ENCODE measurements at places on chromosomes 16 and 17. TPM values are rescaled to one million over a fixed set of nuclear protein-coding genes. Genes with fewer than 3 reads are reported as not detected.
A peak's percentile ranks its signal among the peaks of the same experiment; 100 is the strongest.

The TRIM72 gene
- total RNA-seq: under 0.01 TPM

The ZPBP2 gene
- total RNA-seq: not detected

The RNFT1 gene
- 16.8 TPM for total RNA-seq

The CLEC10A gene
- total RNA-seq: 15.3 TPM

The SLFN11 gene
- total RNA-seq: 17.8 TPM

The MYOCD gene
- total RNA-seq: 117 TPM

The PRAC2 gene
- not detected for total RNA-seq

The B4GALNT2 gene
- total RNA-seq: not detected

The TPSG1 gene
- not detected for total RNA-seq

DNA sequence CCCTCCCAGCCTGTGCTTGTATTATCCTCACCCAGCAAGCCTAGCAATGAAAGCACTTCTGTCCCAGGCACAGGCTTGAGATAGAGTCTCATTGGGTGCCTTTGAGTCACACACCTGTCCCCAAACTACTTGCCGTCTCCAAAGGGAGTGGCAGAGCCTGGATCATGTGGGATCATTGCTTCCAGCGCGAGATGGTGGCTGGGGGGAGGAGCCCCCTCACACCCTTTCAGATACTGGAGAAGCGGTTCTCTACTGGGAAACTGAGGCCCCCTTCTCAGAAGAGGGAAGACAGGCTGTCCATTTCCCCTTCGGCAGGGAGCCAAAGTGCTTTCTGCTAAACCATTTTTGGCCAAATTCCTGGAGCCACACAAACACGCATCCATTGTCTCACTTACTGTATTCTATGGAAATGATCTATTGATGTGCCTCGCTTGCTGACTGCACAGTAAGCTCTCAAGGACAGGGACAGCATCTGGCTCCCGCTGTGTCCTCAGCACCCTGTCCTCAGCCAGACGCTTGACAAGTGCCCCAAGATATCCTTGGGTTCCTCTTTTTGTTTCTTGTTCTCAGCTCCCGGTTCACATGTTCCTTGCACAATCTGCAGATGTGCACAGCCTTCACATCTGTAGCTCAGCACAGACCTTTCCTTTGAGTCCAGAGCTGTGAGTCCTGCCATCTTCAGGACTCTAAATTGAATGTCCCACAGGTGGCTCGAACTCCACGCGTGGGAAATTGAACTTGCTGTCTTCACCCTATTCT, 26.0 kb upstream of the DLX3 start:
- DNase-seq: no peak

DNA sequence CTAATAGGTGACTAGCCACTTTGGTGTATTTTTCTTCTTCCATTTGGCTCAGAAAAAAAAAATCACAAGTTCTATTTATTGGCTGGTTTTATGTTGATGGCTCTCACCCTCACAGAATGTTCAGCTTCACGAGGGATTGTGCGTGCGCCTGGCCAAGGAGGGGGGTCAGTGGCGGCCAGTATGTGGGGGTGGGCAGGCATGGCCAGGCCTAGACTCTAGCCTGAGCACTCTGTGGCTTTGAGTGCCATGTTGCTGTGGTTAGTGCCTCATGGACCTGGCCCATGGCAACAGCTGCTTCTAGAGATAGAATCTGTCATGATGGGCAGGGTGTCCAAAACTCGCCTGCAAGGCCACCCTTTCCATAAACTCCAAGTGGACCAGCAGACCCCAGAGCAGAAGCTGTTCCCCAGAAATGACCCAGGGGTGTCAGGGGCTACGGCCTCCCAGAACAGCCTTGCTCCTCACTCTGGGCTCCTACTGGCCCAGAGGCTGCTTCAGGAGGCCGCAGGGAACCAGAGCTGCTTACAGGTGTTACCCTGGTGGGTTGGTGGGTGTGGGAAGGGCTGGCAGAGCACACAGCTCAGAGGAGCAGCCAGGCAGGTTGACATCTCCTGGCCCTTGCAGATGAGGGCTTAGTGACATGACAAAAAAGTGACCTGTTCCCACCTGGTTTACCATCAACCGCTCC, 124.9 kb downstream of the SOCS1 start:
- DNase-seq: peak; percentile 62

DNA sequence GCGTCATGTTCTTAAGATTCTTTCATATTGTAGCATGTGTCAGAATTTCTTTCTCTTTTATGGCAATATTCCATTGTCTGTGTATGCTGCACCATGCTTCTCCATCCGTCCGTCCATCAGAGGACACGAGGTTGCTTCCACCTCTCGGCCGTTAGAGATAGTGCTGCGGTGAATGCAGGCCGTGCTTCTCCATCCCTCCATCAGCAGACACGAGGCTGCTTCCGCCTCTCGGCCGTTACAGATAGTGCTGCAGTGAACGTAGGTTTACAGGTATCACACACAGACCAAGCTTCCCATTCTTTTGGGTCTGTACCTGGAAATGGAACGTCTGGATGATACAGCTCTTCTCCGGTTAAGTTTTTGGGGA, 113.5 kb downstream of the CMIP start:
- DNase-seq: no peak

- no peak for DNase-seq
These were observed 3.4 kb downstream of the LYRM1 start for GRCh38 chr16:20903899-20904506.

GRCh38 chr16:30521873-30522641, 4.3 kb downstream of the ZNF768 start:
- DNase-seq: no peak

DNA sequence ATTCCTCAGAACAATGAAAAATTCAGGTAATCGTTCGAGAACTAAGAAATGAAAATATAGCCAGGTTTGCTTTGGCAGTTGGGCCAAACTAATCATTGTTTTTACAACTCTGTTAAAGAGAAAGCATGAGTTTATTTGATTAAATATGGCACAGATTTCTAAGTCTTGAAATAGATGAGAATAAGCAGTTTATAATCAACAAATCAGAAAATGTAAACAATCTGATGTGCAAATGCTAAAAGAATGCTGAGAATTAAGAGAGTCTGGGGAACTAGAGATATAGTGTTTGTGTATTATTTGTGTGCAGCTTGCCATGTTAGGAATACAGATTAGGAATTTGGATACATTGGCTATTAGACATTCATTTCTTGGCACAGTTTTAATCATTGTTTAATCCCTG, 212.5 kb downstream of the TANC2 start:
- DNase-seq: no peak

DNA sequence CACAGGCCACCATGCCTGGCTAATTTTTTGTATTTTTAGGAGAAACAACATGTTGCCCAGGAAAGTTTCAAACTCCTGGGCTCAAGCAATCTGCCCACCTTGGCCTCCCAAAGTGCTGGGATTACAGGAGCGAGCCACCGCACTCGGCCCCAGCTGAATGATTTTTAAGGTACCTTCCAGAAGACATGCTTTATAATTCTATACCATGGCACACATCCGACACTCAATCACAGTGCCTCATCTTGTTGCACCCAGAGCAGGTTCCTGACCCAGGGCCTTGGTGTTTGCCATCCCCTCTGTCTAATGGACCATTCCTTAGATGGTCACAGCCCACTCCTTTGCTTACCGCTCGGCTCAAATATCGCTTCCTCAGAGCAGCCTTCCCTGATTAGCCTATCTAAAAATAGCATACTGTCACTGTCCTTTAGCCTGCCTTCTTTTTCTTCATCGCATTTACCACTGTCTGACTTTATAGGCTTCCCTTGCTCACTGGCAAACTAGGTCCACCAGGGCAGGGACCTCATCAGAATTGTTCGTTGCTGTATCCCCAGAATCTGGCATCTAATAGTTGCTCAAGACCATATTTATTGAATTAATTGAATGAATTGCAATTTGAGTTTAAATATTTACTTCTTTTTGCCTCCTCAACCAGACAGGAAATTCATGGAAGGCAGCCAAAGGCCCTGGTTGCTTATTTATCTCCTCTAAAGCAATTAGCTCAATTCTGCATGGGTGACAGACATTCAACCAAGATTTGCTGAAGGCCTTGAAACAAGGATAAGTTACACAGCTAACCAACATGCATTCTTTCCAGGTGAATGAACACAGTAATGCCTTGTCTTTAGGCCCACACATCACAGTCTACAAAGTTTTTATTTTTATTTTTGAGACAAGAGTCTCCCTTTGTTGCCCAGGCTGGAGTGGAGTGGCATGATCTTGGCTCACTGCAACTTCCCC, 6.3 kb upstream of the TENT4B start:
- no peak for DNase-seq

GRCh38 chr16:3716831-3717234, 491 bp downstream of the TRAP1 start:
- DNase-seq: no peak

DNA sequence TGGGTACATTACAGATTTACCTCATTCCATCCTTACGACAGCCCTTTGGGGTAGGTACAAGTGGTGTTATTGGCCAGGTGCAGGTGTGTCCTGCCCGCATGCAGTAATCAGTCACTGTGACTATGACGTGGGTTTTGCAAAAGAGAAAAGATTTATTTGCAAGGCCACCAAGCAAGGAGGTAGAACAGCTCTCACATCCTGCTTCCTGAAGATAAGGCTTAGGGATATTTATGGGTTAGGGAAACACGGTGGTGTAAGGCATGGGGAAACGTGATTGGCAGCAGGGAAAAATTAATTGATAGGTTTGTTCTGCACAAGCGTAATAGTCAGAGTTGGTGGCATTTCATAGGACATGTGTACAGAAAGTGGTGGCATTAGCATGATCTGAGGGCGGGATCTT, 214.8 kb downstream of the PARN start:
- DNase-seq: no peak

DNA sequence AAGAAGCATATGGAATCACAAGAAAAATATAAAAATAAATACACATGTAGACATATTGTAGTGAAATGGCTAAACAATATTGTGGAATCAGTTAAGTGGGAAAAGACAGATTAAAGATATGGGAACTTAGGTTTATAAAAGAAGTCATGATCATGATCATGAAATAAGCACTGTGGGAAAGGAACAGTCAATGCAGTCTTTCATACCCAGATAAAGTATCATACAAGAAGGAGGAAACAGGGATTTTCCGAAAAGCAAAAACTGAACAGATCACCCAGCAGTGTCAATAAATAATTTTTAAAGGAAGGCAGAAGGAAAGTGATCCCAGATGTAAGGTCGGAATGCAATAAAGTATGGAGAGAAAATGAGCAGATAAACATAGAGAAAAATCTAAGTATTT, 71.6 kb downstream of the NETO2 start:
- DNase-seq: no peak

- DNase-seq: no peak
These were observed 21.2 kb downstream of the CARHSP1 start for GRCh38 chr16:8847623-8848022.

DNA sequence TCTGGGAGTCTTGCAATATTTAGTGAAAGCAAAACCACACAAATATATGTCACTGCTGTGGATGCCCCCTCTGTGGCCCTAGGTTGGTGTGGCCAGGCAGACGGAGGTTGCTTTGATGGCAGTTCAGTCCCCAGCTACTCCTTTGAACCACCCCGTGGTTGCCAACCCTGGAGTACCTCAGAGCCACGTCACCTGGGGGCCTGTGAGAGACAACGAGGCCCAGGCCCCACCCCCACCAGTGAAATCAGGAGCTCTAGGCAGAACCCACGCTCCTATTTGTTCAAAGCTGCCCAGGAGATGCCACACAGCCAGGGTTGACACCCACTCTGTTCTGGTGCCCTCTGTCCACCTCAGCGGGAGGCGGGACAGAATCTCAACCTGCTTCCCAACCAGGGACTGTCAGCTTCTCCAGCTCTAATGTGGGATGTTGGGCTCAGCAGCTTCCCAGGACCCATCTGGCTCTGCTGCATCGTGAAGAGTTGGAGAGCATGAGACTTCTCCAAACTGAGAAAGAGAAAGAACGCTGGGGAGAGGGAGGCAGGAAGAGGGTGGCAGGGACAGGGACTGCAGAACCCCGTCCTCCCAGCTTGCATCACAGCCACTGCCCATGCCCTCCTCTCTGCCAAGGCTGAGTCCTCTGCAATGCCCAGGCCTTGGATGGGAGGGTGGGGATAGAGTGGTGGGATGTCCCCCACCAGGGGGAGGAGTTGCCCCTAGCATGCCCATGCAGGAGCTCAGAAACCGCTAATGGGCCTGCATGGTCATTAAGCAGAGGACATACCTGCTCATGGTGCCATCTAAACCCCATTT, 81.8 kb downstream of the C16orf78 start:
- peak; percentile 44 for DNase-seq

DNA sequence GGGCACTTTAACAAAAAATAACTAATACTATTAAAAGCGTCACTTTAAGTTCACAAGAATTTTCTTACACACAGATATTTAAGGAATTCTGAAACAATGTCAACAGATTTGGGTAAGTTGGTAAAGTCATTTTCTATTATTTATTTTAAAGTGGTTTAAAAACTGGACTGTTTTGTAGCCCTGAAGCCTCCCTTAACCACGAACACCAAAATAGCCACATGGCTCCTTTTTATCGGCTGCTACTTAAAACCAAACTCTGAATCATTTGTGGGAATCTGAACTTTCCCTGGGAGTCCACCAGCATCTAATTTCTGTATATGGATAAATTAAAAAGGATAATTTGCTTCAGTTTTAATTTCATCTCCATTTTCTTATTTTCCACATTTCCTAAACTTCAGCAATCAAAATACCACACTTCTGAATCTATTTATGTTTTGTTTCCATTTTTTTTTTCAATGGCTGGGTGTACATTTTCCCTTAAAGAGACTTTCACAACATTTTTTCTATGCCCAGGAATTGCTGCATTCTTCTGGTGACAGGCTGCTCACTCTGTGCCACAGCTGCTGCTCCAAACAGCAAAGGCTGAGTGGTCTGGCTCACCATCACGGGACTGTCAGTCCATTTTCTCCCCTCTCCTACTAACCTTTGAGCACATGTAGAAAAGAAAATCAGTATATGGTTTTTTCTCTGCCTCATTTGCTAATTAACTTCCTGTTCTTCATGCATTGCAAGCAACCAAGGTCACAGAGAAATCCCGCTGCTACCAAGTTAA, 255.5 kb upstream of the KCNJ16 start:
- DNase-seq: no peak

- DNase-seq: peak; percentile 94
These were observed 9.3 kb upstream of the WBP2 start for GRCh38 chr17:75864448-75864871.

- peak; percentile 39 for DNase-seq
These were observed 10.4 kb upstream of the HOXB13 start for GRCh38 chr17:48738803-48739526.

- no peak for DNase-seq
These were observed 24.4 kb downstream of the LAT start for GRCh38 chr16:29009050-29009837.

GRCh38 chr16:80197741-80198201, 343.0 kb upstream of the DYNLRB2 start:
- no peak for DNase-seq

- no peak for DNase-seq
These were observed 228.8 kb downstream of the CDH11 start for GRCh38 chr16:64892835-64893785.

DNA sequence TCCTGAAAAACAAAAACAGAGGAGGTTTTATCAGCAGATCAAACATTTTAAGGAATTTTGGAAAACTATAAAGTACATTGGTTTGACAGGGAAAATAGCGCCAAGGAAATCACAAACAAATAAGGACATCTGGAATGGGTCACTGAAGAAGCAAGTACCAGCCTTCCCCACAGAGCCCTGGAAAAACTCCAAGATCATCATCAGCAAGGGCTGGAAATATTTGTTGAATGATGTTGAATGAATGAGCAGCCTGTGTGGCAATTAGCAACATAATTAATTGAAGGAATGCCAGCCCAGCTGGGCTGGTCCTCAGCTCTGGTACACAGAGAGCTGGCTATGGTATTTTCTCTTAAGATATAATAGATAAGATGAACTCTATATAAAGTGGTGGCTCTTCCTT, 290.4 kb downstream of the HS3ST3A1 start:
- DNase-seq: no peak

- DNase-seq: no peak
These were observed 50.8 kb downstream of the DNAH17 start for GRCh38 chr17:78526231-78527025.

- DNase-seq: no peak
These were observed 32.8 kb downstream of the SCNN1B start for GRCh38 chr16:23334950-23335349.

Data from sigmoid colon (tissue), 7 donors.